ENCODE measurements at places on chromosomes 5 and 9.
A peak's percentile ranks its signal among the peaks of the same experiment; 100 is the strongest.

- DNase-seq: no peak
Observed at GRCh38 chr9:106632621-106633020, 230.3 kb upstream of the ZNF462 start.

GRCh38 chr5:89087551-89088318 lies 204.8 kb upstream of the MEF2C start:
- DNase-seq: no peak

- DNase-seq: no peak
Observed at GRCh38 chr9:134971196-134971595, 53.5 kb upstream of the FCN1 start.

GRCh38 chr9:89807682-89808075 lies 202.9 kb downstream of the GADD45G start:
- DNase-seq: no peak

DNA sequence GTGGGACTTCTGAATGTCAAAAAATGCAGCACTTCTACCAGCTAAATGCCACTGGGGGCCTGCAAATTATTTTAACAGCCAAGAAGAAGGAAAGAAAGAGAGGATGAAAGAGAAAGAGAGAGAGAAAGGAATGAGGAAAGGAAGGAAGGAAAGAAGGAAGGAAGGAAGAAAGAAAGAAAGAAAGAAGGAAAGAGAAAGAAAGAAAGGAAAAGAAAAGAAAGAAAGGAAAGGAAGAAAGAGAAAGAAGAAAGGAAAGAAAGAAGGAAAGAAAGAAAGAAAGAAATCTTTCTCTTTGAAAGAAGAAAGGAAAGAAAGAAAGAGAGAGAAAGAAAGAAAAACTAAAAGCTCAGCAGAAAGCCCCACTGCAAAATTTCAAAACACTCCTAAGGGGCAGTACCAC lies 69.2 kb upstream of the SV2C start:
- no peak for DNase-seq

GRCh38 chr9:95037789-95038521 lies 279.6 kb downstream of the FANCC start:
- DNase-seq: no peak

- DNase-seq: no peak
Observed at GRCh38 chr9:93897075-93897970, 57.8 kb downstream of the BARX1 start.

- no peak for DNase-seq
Observed at GRCh38 chr5:80406980-80407734, 707 bp upstream of the ZFYVE16 start.

- DNase-seq: no peak
Observed at GRCh38 chr9:134484479-134484878, 157.1 kb upstream of the COL5A1 start.

GRCh38 chr5:17395106-17395880 lies 102.7 kb upstream of the TAF11L2 start:
- no peak for DNase-seq

DNA sequence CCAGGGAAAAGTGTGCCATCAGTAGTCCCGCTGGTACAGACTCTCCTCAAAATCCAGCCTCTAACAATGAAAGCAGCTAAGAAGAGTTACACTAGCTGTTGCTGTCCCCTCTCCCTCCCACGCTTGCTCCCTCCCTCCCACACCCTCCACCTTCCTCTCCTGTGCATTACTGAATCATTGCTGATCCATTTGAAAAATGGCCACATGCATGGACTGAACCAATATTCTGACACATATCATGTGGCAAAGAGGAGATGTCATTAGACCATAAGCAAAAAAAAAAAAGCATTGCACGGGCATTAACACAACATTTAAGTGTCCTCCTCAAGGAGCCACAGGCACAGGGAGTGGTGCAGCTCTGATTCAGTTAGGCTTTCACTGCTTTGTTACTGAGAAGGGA lies 37.9 kb downstream of the LHFPL2 start:
- DNase-seq: no peak

DNA sequence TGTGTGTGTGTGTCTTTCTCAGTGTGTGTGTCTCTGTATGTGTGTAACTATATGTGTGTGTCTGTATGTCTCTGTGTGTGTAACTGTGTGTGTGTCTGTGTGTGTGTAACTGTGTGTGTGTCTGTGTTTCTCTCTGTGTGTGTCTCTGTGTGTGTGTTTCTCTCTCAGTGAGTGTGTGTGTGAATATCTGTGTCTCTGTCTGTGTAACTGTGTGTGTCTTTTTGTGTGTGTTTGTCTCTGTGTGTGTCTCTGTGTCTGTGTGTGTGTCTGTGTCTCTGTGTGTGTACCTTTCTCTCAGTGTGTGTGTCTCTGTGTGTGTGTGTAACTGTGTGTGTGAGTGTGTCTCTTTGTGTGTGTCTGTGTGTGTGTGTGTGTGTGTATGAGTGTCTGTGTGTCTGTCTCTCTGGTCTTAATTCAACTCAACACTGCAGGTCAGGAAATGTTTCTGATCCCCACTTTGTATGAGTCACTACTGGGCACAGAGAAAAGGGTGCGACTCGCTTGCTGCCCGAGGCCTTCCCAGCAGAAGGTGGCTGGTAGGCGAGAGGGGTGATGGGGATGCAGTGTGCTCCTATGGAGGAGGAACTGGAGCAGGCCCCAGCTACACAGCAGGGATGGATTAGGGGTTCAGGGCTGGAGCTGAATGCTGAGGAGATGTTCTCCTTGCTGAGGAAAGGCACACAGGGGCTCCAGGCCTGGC lies 52.1 kb downstream of the NSG2 start:
- DNase-seq: no peak

GRCh38 chr9:91098203-91098850 lies 263.4 kb downstream of the AUH start:
- DNase-seq: no peak

GRCh38 chr5:6750142-6750840 lies 37.1 kb downstream of the TENT4A start:
- no peak for DNase-seq

DNA sequence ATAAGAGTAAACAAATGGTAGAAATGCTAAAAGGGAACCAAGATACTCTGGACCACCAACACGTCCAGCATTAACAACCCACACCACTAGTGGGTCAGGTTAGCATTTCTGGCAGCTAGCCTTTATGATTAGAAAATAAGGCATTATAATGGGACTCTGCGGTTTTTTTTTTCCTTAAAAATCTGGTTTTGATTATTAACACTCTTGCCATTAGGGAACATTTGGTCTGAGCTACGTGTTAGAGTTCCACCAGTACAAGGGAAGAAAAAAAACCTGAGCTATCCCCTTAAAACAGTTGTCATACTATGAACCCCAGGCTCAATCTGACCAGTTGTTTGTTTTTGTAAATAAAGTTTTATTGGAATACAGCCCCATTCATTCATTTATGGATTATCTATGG lies 110.4 kb downstream of the NTRK2 start:
- no peak for DNase-seq

DNA sequence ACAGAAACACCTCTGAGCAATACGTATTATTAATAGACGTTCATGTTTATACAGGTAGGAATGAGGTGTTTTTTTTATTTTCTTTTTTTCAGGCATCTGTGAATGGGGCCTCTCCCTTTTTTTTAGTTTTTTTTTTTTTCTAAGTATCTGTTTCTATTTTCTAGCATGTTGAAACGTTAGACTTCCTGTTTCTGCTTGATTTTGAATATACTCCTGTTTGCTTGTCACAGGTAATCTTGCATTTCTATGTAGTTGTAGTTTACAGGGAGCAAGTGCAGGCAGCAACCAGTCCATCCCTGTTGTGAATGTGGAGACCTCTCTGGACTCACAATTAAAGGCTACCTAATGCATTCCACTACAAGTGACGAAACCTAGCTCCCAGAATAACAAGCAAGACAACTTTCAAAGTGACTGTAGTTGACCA lies 22.8 kb upstream of the TNFAIP8 start:
- no peak for DNase-seq

GRCh38 chr5:155088811-155089210 lies 75.3 kb downstream of the KIF4B start:
- no peak for DNase-seq

GRCh38 chr5:87746341-87746740 lies 333.6 kb upstream of the CCNH start:
- no peak for DNase-seq

DNA sequence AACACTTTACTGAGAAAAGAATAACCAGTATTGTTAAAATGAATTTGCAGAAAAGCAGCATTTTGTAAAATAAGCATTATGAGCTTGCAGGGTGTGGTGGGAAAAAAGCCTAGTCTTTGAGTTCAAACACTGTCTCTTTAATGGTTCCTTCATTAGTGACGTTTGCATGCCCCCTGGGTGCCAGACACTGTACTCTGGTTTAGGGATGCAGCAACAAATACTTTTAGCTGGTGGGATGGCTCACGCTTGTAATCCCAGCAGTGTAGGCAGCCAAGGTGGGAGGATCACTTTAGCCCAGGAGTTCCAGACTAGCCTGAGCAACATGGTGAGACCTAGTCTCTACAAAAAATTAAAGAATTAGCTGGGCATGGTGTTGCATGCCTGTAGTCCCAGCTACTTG lies 62.3 kb downstream of the MAST4 start:
- DNase-seq: no peak

DNA sequence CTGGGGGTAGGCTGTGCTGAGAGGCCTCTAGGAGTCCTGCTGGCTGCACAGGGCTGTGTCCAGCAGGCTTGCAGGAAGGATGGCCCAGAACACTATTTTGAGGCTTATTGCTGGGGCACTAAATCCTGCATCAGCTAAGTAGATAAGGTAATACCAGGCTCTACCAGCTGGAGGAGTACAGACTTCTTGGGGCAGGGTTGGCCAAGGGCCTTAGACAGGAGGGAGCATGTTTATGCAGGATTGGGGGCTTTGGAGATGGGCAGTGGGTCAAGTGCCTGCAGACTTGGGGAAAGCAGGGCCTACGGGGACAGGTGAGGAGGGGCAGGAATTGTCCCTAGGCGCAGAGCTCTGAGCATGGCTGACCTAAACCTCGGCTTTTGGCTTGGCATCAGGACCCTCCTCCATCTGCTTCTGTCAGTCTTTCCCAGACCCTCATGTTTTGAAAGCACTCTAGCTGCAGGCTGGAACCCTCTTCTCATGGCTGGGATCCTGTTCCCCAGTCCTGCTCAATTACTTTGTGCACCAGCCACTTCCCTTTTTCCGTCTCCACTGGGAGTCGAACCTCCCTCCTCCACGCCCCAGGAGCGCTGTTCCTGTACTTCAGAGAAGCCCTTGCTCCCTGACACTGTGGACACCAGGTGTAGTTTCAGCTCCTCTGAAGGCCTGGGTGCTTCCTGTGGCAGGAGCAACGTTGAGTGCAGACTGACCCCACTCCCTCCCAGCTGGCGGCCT lies 61.0 kb upstream of the SPTLC1 start:
- DNase-seq: no peak

- DNase-seq: no peak
Observed at GRCh38 chr9:81379655-81380054, 309.7 kb downstream of the TLE1 start.

GRCh38 chr5:16549491-16550206 lies 67.1 kb downstream of the RETREG1 start:
- no peak for DNase-seq

GRCh38 chr9:134943411-134943810 lies 25.7 kb upstream of the FCN1 start:
- no peak for DNase-seq

DNA sequence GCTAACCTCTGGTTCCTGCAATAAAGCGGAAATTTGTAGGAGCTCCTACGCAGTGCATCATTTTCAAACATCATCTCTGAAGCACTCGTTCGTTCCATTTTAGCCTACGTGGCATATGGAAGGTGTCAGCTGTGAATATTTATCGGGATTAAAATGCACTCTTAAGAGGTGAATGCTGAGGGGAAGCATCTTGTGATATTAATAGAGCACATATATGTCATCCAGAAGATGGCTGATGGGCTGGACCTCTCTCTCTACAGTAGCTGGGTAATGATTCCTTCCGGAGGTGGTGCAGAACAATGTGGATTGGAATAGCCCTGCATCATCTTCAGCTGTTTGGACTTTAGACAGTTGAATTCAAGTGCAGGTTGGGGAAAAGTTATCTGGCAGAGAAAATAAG lies 478.7 kb downstream of the DMAC1 start:
- no peak for DNase-seq

- no peak for DNase-seq
Observed at GRCh38 chr5:43616535-43616934, 13.6 kb downstream of the NNT start.

DNA sequence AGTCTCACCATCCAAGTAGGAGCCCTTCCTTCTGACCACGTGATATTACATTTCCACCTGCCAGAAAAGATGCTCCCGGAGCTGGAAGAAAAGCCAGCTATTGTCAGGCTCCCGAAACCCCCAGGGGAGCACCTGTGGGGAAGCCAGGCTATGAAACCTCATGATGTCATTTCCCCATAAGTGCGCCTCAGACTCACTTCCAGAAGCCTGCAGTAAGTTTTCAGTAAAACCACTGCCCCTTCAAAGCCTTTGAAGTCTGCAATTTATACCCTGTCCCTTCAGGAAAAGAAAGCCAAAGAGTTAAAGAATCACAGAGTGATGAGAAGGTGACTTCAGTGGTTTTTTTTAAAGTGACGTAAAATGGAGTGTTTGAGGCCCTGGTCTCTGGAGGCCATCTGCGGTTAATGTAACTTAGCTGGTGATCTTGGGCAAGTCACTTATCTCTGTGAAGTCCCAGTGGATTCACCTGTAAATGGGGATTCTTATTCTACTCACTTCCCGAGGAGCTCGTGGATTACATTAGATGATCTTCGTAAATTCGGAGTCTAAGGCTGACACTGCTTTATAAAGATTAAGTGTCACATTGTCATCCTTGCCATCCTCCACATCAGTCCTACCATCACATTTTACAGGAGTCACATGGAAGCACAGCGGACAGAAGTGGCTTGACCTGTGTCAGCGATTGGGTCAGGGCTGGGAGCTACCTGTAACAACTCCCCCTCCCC lies 2.6 kb upstream of the SEMA6A start:
- DNase-seq: no peak

GRCh38 chr9:5460157-5460556 lies 9.8 kb downstream of the CD274 start:
- no peak for DNase-seq

DNA sequence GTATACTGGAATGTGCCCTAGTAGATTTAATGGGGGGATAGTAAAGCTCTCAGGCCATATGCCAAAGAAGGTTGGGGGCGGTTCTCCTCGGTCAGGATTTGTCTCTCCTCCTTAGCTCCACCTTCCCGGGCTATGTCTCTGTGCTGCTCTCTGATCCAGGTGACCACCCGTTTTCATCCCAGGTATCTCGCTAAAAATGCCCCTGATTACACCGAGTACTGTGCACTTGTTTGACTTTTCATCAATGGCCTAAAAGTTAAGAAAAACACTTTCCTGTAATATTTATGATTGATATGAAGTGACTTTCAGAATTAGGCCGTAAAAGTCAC lies 724 bp downstream of the NDUFS6 start:
- DNase-seq: peak; percentile 37

- DNase-seq: no peak
Observed at GRCh38 chr9:72734631-72735030, 213.2 kb downstream of the TMC1 start.

GRCh38 chr5:53749621-53750020 lies 189.2 kb downstream of the NDUFS4 start:
- no peak for DNase-seq

DNA sequence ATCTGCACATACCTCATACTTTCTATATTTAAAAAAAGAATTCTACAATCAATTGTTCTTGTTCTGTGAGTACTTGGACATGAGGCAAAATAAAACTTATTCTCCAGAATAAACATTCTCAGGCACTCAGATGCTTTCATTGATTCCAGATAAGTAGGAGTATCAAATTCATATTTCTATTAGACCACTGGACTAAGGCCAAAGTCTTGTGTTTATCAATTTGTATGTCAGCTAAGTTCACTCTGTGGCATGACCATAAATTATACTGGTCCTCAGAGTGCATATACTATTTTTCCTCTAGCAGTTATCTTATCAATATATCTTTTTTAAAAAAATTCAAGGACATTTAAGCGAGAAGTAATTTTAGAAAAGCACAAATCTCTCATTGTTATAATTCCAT lies 28.2 kb downstream of the CDH10 start:
- peak; percentile 1 for DNase-seq
